Spinal cord (tissue), 10 donors: ENCODE measurements at places on chromosomes 1 and 21.

GRCh38 chr1:104196136-104196535 lies 446.4 kb downstream of the AMY1C start:
- no peak for DNase-seq

- DNase-seq, result no peak
Measured at GRCh38 chr21:31500071-31500470, 156.0 kb upstream of the TIAM1 start.

GRCh38 chr1:4626560-4627319 lies 27.7 kb upstream of the AJAP1 start:
- DNase-seq, result no peak

DNA sequence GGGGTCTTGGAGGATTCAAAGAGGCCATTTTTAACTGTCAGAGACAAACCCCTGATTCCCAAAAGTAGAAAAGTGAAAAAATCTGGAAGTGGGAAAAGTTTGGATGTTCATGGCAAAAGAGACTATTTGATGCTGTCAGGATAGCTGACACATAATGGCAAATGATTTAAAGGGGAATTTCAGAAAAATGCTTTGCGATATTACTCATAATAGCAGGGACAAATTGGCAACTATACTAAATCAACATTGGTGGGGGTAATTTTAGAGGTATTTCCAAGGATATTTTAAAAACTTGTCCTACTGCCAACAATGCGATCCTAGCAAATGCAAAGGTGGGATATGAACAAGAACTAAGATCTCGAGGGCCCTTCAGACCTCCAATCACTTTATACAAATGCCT lies 5.3 kb upstream of the GSTM4 start:
- DNase-seq, result no peak
